ENCODE measurements at places on chromosomes 6 and 20.
A peak's percentile ranks its signal among the peaks of the same experiment; 100 is the strongest.

GRCh38 chr6:16901782-16902181 lies 140.5 kb upstream of the ATXN1 start:
- peak; percentile 17 for DNase-seq

- no peak for DNase-seq
These were observed 52.5 kb downstream of the ARHGAP18 start for GRCh38 chr6:129657483-129657882.

- DNase-seq = peak; percentile 8
These were observed 98.9 kb downstream of the TBC1D7 start for GRCh38 chr6:13229205-13230085.

DNA sequence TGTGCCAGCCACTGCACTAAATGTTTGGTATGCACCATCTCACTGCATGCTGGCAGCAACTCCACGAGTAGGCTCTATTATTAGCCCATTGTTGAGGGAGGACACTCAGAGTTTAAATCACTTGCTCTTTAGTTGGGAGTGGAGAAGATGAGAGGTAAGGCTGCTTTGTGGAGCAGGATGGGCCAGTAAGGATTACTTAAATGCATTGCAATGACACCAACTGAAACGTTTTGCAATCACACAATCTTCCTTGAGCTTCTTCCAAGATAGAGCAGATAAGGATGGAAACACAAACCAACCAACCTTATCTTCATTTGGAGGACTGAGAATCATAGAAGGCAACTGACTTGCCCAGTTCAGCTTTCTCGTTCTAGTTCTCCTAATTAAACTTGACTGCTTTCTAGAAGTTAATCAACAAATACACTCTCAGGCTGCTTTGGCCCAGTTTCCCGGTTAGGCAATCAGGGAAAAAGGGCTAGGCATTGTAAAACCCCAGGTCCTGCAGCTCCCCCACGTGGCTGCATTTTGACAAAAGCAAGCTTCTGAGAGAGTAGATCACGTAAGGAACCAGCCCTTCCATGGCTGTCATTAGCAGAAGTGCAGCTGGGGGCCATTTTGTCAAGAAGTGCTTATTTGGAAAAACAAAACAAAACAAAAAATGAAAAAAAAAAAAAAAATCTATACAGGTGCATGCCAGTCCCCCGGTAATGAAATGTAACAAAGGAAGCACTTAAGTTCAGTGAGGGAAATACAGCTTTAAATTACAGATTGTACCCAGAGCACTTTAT lies 130.6 kb downstream of the BCAS1 start:
- peak; percentile 99 for DNase-seq

DNA sequence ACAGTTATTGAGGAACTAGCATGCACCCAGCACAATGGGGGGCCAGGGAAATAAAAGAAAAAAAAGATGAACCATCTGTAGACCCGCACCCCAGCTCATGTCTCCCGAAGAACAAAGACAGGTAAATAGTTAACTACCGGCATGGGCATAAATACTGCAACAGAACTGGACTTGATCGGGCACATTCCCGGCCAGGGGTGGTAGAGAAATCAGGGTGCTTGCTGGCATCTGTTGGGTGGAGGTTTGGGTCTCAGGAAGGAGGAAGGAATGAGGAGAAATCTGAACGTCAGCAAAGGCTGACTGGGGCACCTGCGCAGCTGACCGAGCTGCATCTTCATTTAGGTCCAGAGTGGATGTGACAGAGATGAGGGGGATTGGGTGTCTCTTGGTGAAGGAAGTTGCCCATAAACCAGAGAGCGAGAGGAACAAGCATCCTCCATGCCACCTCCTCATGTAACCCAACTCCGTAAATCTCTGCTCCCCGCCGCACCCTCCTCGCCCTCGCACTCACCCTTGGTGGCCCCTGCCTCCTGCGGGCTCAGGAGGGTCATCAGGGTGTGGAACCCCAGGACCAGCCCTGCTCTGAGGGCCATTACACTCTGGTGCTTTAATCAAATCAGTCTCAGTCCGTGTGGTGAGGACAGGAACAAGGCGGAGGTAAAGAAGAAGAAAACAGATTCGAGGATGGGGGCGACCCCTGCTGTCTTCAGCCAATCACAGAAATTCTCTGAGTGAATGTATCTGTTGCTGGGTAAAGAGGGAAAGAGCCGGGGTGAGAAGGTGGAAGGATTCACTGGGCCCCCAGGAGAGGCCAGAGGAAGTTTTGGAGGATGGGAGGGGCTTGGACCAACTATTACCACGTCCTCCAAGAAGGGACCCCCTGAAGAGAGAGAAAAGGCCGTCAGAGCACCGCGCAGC lies at the start of gene HLA-DOA:
Gene HLA-DOA, minus strand, starts transcription at position 648 of the 918 bp plus-strand sequence.
- peak; percentile 45 for DNase-seq

- DNase-seq = no peak
These were observed 3.6 kb upstream of the EPPIN start for GRCh38 chr20:45550765-45551164.

- peak; percentile 33 for DNase-seq
These were observed 776 bp downstream of the PPIL1 start for GRCh38 chr6:36873612-36874442.

- no peak for DNase-seq
These were observed 59.8 kb upstream of the SIRPA start for GRCh38 chr20:1835186-1836035.

GRCh38 chr6:115717472-115717871 lies 343.2 kb downstream of the FRK start:
- no peak for DNase-seq

DNA sequence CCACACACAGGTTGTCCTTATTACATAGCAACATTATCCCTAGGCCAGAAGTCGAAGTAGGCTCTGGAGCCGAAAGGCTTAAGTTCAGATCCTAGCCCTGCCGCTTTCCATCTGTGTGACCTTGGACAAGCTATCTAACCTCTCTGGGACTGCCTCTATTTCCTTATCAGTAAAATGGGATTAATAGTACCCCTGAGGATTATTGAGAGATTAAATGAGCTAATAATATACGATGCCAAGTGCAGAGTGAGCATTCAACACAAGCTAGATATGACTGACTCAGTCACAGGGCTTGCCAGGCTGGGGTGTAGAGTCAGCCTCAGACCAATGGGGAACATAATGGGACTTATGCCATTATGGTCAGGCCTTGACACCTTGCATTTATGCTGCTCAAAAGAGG lies 8.9 kb upstream of the SPATA2 start:
- DNase-seq = no peak

- DNase-seq = peak; percentile 91
These were observed 33.4 kb upstream of the SLC22A1 start for GRCh38 chr6:160088069-160088783.

DNA sequence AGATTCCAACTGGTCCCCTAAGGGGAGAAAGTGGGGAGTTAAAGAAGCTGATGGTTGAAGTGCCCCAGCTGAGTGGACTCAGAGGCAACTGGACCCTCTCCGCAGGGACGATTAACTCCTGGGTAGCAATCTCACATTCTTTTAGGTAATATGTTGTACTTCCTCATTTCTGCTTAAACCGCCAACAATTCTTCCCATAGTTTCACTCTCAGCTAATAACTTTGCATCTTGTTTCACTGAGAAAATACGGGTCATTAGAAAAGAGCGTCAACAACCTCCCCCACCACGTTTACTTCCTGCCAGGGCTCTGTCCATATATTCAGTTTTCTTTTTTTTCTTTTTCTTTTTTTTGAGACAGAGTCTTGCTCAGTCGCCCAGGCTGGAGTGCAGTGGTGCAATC lies 39.5 kb upstream of the CHD6 start:
- no peak for DNase-seq

GRCh38 chr6:113642714-113643406 lies 214.3 kb upstream of the MARCKS start:
- peak; percentile 25 for DNase-seq

- DNase-seq = no peak
These were observed 262.7 kb downstream of the CD83 start for GRCh38 chr6:14380086-14380820.

GRCh38 chr6:170272341-170273065 lies 18.4 kb downstream of the DLL1 start:
- DNase-seq = no peak

- DNase-seq = no peak
These were observed 230.6 kb downstream of the FNDC1 start for GRCh38 chr6:159399751-159400221.

- no peak for DNase-seq
These were observed 182.0 kb downstream of the ZDHHC14 start for GRCh38 chr6:157562997-157563396.

- no peak for DNase-seq
These were observed 183.1 kb downstream of the OGFRL1 start for GRCh38 chr6:71471718-71472117.

Data from ELR (cell line).